ENCODE measurements at places on chromosomes 6 and 20.

- no peak for DNase-seq
Observed at GRCh38 chr6:84042603-84043002, 9.0 kb downstream of the MRAP2 start.

DNA sequence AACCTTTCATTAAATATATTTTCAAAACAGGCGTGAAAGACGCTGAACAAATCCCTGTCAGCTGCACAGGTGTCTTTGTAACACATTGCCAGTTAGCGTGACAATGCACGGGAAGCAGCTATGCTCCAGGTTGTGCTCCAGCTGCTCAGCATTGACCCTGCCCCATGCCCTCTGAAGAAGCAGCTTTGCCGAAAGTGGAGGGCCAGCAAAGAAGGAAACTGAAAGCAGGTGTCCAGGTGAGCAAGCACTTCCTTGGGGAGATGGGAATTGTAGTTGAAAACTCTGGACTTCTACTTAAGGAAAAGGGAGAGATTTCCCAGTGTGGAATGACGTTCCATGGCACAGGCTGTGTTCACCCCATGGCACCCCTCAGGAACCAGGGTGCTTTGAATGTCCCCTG lies 125.7 kb downstream of the TTLL2 start:
- no peak for DNase-seq

- DNase-seq, result no peak
Observed at GRCh38 chr20:36225666-36226065, 10.6 kb upstream of the AAR2 start.

DNA sequence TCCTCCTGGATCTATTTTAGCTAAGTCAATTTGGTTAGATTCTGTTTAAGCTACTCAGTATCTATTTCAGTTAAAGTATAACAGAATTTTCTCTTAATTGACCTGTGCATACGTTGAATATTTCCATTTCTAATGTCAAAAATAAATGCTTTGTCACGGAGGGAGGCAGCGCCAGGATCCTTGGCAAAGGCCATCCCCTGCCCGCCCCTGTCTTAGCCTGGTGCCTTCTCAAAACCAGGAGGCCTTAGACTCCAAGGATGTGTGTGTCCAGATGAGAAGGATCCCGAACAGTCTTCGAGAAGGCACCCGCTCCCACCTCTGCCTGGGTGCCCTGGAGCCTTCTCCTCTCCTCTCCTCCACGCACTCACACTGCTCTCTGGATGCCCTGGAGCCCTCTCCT lies 22.4 kb downstream of the TCFL5 start:
- no peak for DNase-seq

- DNase-seq, result no peak
Observed at GRCh38 chr6:105174512-105174911, 5.3 kb downstream of the POPDC3 start.

GRCh38 chr6:12474167-12475140 lies 184.3 kb downstream of the EDN1 start:
- no peak for DNase-seq

DNA sequence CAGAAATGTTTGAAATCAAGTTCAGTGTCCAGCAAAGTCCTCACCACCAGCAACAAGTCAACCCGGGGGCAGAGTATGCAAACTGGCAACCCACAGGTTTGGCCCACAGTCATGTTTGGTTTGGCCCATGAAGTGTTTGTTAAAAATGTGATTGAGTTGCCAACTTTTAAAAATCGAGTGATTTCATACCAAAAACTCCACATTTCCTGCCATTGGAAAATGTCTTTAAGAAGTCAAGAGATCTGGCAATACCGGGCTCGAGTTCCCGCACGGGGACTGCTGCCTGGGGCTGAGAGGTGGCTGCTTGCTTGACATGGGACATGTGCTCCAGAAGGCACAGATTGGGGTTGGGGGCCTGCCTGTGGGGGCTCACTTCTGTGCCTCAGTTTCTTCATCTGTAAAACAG lies 36.1 kb downstream of the PREX1 start:
- DNase-seq, result no peak

GRCh38 chr6:21754891-21755290 lies 161.3 kb downstream of the SOX4 start:
- no peak for DNase-seq

DNA sequence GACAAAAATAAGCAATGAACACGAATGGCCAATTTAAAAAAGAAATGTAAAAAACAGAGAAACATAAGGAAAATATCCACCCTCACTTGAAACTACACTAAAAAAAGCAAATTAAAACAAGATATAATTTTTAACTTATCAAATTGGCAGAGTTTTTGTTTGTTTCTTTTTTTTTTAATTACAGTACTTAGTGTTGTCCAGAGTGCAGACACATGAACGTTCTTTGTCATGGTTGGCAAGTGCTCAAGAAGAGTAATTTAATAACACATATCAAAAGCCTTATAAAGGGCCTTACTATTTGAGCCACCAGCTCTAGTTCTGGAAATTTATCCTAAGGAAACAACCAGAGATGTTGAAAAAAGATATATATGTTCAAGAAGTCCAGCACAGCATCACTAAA lies 142.3 kb downstream of the ATXN1 start:
- DNase-seq, result no peak

DNA sequence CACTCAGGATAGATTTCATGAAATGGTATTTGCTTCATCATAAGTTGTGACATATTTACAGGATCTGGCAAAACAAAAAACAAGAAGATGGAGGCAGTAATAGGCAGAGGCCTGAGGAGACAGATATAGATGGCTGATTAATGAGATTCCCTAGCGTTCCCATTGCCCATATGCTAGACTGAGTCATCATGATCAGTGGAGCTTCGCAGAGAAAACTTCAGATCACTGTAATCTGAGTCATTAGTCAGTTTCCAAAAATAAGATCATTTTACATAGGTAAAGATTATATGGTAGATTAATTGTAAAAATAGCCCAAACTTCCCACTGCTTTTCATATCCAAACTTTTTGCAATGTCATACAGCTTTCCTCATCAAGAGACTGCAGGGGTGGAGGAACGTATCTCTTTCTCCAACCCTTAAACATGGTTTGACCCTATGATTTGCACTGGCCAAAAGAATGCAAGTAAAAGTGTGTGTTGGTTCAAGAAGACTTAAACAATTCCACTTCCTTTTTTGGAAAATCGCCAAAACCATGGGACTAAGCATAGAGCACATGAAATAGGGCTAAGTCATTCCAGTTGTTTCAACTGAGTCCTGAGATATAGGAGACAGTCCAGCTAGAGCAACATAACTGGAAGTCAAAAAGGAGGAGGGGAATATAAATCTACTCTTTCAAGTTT lies 626.0 kb downstream of the RNF144B start:
- no peak for DNase-seq

DNA sequence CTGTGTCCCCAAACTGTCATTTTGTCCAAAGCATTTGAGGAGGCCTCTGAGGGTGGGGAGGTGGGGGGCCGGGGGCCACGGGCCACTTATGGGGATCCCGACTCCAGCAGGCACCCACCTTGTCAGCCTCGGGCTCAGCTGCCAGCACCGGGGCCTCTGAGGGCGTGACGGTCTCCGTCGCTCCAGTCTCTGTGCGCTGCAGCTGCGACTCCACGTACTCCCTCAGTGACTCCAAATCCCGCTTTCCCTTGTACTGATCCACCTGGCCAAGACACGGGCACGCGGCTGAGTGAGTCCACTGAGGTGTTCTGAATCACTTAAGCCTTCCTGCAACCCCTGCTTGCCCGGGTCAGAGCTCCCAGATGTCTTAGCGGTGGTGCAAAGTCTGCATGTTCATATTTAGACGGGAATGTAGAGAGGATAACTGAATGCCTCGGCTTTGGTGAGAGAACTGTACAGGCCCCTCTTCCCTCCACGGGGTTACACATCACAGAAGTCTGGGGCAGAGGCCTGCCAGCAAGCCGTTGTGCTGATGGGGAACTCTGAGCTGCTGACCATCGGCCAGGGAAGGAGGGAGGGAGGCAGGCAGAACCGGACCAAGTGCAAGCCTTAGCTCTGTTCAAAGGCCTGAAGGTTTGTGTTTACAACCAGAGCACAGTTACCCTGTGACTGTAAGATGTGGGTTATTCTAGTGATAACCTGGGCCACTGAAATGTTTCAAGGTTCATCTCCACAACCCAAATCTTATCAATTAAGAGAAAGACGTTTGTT lies 21.8 kb downstream of the TXNDC5 start:
- DNase-seq, result no peak

DNA sequence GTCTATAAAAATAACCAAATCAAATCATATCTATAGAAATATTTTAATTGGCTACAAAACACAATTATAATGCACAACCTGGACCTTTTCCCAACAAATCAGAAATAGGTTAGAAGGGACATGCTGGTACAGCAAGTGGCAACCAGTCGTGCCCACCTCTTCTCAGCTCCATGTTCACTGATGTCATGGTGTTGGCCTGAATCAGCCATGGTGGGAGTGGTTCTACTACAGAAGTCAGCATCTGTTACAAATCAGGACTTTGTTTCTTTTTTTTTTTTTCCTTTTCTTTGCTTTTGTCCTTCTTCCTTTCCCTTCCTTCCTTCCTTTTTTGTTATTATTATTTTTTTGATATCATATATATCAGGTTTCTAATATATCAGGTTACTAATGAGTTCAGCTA lies 91.2 kb downstream of the RALGAPA2 start:
- DNase-seq, result no peak

- no peak for DNase-seq
Observed at GRCh38 chr6:47977314-47977713, 133.7 kb downstream of the PTCHD4 start.

GRCh38 chr6:139588076-139588639 lies 213.7 kb upstream of the CITED2 start:
- DNase-seq, result no peak

- DNase-seq, result no peak
Observed at GRCh38 chr20:5143851-5144250, 17.0 kb downstream of the CDS2 start.

GRCh38 chr20:44917399-44917798 lies 7.5 kb downstream of the PABPC1L start:
- DNase-seq, result no peak
